ENCODE measurements at places on chromosomes 16 and 17.

DNA sequence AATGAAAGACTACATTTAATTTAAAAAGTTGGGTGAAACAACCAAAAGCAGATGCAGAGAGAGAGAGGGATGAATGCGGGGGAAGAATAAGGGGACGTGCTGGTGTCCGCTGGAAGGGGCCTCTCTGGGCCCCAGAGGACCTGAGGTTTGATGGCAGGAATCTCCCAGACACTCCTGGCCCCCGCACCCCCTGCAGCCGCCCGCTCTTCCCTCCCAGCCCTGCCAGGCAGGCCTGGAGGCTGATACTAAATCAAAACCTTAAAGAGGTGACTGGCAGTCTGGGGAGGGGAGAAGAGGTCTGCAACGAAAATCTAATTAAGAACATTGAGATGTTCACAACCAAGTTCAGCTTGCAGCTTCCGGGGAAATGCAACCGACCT lies 2.4 kb downstream of the FOXL1 start:
- DNase-seq: no peak

DNA sequence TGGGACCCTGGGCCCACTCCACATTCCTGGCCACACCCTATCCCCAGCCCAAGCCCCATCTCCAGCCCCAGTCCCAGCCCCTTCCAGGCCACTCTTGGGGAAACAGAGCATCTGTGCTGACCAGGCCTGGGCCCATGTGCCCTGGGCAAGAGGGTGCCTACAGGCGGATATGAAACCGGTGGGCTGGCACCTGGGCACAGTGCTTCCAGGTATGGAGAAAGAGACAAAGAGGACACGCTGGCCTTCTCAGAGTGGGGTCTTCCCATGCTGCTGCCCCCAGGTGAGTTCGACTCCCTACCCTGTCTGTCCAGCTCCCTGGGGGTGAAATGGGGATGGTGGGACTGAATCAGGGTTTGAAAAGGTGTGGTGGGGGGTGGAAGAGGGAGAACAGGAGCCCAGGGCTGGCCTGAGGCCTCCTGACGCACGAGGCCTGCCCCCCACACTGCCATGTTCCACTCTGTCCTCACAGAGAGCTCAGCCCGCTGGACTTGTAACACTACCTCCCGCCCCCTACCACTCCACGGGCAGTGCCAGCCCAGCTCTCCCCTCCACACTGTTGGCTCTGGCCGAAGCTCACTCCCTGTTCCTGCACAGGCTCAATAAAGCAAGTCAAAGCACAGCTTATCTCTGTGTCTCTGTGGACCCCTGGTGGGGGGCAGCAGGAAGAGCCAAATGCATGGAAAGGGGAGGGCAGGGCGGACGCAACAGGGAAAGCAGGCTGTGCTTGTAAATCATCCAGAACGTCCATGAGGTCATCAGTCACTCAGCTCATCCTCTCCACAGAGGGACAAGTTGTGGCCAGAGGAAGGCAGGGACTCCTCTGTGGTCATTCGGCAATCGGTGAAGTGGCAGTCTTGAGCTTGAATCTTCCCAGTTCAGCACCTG lies 71.1 kb upstream of the TMEM97 start:
- DNase-seq: no peak

DNA sequence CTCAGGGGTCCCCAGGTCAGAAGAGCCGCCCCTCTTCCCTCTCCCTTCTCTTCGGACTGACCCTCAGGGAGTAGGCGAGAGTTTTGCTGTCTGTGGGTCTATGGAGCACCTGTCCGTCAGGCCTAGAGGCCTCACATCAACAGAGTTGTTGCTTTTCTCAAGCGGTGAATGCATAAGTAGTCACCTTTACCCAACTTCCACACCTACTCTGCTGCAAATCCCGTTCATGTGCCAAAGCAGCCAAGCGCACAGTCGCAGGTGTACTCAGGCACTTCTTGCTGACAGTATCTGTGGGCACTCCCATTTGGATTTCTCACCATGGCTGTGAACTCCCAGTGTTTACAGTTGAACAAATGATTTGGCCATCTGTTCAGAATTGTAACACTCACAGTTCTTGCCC lies 4.0 kb upstream of the FA2H start:
- no peak for DNase-seq

DNA sequence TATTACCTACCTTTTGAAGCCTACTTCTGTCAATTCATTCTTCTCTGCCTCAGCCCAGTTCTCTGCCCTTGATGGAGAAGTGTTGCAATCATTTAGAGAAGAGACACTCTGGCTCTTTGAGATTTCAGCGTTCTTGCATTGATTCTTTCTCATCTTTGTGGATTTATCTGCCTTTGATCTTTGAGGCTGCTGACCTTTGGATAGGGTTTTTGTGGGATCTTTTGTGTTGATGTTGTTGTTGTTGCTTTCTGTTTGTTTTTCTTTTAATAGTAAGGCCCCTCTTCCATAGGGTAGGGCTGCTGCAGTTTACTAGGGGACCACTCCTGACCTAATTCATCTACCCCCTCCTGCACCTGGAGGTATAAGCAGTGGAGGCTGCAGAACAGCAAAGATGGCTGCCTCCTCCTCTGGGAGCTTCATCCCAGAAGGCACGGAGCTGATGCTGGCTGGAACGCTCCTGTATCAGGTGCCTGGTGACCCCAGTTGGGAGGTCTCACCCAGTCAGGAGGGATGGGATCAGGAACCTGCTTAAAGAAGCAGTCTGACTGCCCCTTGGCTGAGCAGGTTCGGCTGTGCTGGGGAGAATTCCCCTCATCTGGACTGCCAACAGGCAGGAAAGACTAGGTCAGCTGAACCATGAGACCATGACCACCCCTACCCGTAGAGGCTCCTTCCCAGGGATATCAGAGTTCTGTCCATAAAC lies 28.0 kb downstream of the NFATC3 start:
- no peak for DNase-seq

DNA sequence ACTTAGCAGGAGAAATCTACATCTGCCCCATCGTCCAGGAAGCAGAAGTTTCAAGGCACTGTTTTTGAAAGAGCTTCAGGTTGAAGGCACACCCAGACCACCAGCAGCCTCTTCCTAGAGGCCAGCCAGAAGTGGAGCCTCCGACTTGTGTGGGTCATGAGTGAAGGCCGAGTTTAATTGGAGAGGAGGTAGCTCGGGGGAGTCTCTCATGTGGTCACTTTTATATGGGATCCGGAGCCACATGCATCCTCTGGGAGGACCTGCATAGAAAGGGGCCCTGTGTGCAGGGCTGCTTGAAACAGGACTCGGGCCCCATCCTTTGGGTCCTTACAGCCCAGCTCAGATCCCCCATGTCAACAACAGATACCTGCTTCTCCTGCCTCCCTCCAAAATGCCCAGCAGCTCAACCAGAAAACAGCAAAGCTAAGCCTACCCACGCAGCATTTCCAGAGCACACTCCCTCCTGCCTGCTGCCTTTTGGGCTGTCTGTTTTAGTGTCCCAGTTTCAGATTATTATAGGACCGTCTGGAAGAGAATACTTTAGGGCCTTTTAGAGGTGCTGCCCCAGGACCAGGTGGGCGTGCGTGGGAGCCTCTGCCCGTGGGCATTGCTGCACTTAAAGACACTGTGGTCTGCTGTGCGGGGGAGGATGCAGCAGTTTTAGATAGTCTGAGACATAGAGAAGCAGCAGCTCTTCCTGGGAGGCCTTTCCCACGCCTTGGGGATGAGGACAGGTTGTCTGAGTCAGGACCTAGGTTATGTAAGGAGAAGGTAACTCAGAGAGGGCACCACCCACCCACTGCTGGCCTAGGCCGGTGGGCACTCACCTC lies 29.5 kb downstream of the MPRIP start:
- DNase-seq: no peak

- no peak for DNase-seq
Observed at GRCh38 chr16:79202977-79203376, 397.6 kb downstream of the MAF start.

- no peak for DNase-seq
Observed at GRCh38 chr17:42005166-42005565, 12.1 kb downstream of the DNAJC7 start.

DNA sequence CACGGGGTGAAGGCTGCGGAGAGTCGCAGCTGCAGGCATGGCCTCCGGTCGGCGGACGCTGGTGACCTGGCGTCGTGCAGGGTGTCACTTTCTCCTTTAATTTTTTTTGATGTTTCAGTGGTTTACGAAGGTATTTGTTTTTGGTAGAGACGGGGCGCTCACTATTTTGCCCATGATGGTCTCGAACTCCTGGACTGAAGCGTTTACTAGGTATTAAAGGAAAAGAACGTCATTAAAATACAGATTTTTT lies 17.1 kb downstream of the ZNF213 start:
- no peak for DNase-seq

GRCh38 chr17:6913608-6914443 lies 82.0 kb upstream of the ALOX12 start:
- DNase-seq: peak; percentile 65

GRCh38 chr16:10770907-10771306 lies 27.3 kb downstream of the NUBP1 start:
- DNase-seq: no peak

DNA sequence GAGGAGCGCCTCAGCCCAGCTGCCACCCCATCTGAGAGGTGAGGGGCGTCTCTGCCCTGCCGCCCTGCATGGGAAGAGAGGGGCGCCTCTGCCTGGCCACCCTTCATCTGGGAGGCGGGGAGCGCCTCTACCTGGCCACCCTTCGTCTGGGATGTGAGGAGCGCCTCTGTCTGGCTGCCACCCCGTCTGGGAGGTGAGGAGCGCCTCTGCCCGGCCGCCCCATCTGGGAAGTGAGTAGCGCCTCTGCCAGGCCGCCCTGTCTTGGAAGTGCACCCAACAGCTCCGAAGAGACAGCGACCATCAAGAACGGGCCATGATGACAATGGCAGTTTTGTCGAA lies 114.4 kb upstream of the CES5A start:
- no peak for DNase-seq
